WTC11 (cell line): ENCODE measurements at places on chromosomes 2 and 18. TPM values are rescaled to one million over a fixed set of nuclear protein-coding genes. Genes with fewer than 3 reads are reported as not detected.

- no peak for DNase-seq
Observed at GRCh38 chr2:206846981-206847834, 81.8 kb downstream of the FASTKD2 start.

DNA sequence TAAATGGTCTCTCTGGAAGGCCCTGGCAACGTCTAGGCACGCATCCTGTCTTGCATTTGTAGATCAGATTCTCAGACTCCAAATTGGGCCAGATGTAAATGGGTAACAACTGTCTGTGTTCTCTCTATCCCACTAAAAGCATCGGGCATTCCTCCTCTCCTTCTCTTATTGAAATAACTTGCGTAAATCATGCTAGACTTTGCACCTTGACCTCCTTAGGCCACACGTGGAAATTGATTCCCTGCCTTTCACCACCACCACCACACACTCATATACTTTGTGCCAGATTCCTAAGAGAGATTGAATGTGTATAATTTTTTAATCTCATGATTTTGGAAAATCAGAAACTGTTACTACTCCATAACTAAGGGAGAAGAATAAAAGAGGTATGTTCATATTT is 21.3 kb downstream of the MAPRE3 start:
- no peak for DNase-seq

Gene TANC1
- 8.5 to 11.6 TPM (median 8.7 TPM) in 3 replicates for total RNA-seq

GRCh38 chr2:217798743-217799562 is 203.8 kb downstream of the TNS1 start:
- no peak for DNase-seq

Gene TUBA3D
- total RNA-seq: 0.25 to 0.28 TPM in 2 of 3 replicates, not detected in the other

GRCh38 chr2:136049991-136050920 is 64.8 kb upstream of the DARS1 start:
- DNase-seq: no peak

DNA sequence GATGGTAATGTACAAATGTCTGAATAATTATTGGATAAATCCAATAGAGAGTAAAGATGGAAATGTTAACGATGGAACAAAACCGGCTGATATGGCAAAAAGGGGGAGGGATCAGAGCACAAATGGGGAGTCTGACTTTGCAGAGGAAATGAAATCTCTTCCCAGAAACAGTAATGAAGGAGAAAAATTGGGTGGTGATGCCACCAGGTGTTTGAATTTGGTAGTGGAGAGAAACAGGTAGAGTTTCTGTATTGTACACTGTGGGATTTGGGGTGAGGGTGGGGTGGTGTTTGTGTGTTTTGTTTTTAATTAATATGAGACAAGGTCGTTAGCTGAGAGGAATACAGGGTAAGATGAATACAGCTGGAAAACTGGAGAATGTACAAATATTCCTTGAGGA is 20.4 kb upstream of the XDH start:
- DNase-seq: no peak

Gene SERPINB10
- total RNA-seq: not detected in 3 replicates

Gene UGT1A10
- 0.11 to 0.18 TPM in 2 of 3 replicates, not detected in the other for total RNA-seq

DNA sequence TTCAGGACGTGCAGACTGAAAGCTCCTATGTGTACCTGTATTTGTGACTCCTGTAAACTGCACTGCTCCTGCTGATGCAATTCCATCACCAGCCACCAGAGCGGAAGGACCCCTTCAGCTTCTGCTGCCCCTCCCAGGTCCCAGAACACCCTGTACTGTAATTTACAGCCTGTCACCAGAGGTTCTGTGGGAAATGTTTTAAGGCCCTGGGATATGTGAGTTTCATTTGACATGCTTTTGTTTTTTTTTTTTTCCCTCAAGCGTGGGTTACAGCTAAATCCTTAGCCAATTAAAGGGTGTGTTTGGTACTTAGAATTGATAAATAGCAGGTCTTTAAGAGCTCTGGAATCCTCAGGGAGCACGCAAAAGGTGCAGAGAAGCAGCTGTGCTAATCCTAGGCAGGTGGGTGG is 79.4 kb downstream of the KCTD1 start:
- DNase-seq: peak; percentile 77

Gene LTBP1
- 33.4 to 33.8 TPM (median 33.6 TPM) in 3 replicates for total RNA-seq

Gene ABHD1
- total RNA-seq: 0.31 to 0.62 TPM (median 0.53 TPM) in 3 replicates

Gene FAM110C
- total RNA-seq: 6.1 to 7.7 TPM (median 7.3 TPM) in 3 replicates

DNA sequence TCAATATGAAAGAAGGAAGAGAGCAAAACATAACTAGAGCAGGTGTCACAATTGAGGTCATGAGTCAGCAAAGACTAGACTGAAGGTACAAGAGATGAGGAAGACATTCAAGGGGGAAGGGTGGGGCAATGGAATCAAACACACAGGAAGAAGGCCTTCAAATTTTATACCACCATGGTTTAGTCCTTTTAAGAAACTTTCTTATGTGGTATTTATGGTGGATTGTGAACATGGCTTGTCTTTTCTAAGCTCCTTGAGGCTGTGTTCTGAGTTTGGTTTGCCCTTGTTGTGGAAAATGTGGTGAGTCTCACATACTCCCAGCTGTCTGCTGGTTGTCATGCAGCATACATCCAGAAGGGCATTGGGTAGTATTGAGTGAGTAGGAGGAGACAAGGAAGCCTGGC is 62.1 kb downstream of the NABP1 start:
- no peak for DNase-seq

Gene ZNF514
- 18.0 to 19.3 TPM (median 18.2 TPM) in 3 replicates for total RNA-seq

Gene RAB27B
- 0.30 to 0.87 TPM (median 0.80 TPM) in 3 replicates for total RNA-seq

DNA sequence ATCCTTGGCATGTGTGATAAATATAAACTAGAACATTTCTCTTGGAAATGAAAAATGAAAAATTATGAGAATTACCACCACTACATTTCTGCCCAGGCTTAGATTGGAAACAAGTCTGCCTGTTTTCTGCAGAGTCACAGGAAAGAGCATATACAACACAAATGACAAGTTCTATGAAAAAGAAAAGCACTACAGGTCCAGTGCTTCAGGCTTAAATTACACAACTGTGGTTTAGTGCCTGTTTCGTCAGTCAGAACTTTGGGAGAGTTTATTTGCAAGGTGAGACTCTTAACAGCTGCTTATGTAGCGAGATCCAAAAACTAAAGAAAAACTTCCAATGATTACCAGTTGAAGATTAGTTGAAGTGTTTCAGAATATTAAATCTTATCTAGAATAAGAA is 68.9 kb downstream of the RTN4 start:
- DNase-seq: no peak

Gene RPRM
- total RNA-seq: 25.4 to 29.0 TPM (median 28.1 TPM) in 3 replicates

- no peak for DNase-seq
Observed at GRCh38 chr18:22267225-22267624, 97.8 kb downstream of the GATA6 start.

Gene IL1F10
- total RNA-seq: not detected in 3 replicates

DNA sequence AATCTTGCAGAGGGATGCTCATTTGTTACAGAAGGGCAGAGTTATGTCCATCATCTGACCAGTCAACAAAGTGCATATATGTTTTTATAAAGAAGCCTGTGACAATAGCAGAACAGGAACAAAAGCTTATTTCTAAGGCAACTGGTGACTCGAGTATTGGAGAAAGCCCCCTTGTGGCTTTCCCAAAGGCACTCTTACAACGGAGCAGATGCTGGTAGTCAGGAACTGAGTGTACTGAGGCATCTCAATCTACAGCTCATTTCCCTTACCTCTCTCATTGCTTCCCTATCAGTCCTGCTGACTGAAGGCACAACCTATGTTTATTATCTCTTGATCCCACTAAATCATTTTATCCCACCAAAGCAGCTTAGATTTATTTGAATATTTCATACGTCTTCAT is 557.1 kb upstream of the CHAC2 start:
- no peak for DNase-seq

DNA sequence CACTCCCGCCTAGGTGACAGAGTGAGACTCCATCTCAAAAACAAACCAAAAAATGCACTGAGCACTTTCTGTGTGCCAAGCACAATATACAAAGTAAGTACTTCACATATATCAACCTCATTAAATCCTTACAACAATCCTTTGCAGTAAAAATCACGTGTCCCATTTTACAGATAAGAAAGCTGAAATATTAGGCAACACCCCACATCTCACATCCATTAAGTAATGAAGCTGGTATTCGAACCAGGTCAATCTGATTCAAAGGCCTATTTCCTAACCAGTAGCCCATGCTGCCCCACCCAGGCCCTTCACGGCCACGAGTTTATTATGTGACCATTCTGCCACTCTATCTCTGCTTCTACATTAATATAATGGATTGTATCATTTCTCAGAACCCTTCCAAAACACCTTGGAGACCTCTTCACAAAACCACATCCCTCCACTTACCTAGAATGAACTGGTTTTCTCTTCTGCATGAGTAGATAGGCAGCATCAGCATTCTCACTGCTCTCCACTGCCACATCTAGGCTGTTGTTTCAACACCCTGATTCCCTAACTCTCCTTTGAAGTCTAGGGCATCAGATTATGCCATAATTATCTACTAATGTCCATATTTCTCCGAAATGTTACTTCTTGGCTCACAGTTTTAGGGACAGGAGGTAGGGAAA is 3.1 kb upstream of the EXOC6B start:
- no peak for DNase-seq

Gene EPB41L5
- 34.9 to 40.0 TPM (median 37.7 TPM) in 3 replicates for total RNA-seq

- DNase-seq: no peak
Observed at GRCh38 chr2:238102865-238103264, 2.7 kb downstream of the ESPNL start.

DNA sequence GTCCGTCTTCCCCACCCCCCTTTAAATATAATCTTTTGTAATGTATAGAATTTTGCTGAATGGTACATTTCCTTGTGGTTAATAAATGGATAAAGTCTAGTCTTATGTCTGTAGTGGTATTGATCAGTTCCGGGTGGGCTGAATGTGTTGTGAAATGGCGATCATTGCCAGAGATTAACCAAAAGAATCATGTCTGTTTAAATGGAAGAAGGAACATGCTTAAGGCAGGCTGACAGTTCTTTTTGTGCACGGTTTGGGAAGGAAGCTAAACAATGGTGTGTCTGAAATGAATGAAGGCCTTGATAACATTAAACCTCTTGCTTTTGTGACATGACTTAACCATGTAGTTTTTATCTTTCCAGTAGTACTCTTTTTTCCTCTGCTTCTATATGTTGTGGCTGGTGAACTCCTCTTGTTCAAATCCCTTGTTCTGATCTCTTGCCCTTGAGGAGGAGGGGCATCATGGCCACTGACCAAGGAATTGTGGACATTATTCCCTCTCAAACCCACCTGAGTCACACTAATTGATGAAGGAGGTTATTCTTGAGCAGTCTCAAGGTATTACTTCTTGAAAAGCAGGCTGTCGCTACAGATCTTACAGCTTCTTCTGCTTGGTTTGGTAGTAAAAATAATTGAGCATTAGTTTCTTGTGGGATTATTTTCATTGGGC is 1.7 kb downstream of the ACVR2A start:
- no peak for DNase-seq

Gene CCDC85A
- total RNA-seq: 0.22 to 0.27 TPM (median 0.25 TPM) in 3 replicates

DNA sequence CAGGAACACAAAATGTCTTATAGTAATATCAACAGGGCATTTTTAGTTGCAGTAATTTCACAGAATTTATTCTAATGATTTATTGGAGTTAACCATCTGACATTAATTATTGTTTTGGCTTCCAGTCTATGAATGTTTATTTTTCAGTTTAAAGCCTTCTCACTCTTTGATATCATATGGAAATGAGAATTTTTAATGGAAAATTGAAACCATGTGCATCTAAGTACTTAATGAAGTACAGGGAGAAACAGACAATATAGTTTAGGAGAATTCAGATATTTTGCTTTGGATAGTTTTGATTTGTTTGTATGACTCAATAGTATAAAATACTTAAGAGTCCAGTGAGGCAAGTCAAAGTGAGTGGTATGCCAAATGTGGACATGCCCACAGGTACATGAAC is 126.1 kb downstream of the OLA1 start:
- DNase-seq: no peak

DNA sequence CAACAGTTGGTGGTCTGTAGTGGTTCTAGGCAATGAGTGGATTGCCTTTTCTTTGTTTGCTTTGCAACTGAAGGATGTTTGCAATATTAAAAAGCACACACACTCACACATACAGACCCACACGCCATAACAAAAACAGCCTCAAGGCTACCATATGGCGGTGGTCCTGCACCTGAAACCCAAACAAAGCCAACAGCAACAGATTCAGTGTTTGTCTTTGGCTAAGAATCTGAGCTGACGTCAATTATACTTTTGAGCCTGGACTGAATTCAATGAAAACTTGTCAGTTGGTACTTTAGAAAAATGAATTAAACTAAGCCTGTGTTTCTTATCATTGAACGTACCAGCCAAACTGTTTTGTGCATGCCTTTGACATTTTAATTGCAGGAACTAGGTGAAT is 65.0 kb upstream of the NYAP2 start:
- DNase-seq: no peak

- DNase-seq: no peak
Observed at GRCh38 chr18:58186258-58186948, 142.4 kb downstream of the NEDD4L start.

- peak; percentile 89 for DNase-seq
Observed at GRCh38 chr18:61322265-61322873, 10.9 kb upstream of the CDH20 start.

DNA sequence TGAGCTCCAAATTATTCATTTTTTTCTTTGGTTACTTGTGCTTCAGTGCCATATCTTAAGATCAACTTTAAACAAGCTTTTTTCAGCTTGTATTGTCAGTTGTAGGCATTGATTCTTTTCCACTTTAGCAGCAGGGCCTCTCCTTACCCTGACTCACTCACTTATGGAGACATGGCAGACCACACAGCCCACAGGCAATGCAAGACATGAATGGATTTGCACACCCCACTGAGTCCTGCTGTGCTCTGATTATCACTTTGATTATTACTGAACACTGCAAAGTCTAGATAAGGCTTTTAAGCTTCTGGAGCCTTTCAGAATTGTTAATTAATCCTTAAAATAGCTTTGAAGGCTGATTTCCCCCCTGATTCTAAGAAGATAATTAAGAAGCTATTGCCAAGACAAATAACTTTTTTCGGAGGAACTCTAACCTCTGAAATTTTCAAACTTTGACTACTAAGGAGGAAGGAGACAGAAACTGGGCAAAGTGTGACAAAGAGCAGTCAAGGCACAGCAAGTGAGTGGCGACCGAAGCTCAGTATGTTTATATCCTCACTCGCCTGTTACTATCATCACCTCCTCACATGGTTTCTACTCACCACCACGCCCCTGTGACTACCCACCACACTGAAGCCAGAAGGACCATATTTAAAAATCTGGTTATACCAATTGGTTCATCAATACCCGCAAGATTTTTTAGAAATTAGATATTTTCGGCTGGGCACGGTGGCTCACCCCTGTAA is 43.3 kb downstream of the CACNB4 start:
- DNase-seq: no peak
